NCI-H1048 (cell line): ENCODE measurements at places on chromosomes 5 and 9.
A peak's percentile ranks its signal among the peaks of the same experiment; 100 is the strongest.

GRCh38 chr9:112382501-112383364 is 2.8 kb downstream of the HSDL2 start:
- DNase-seq: no peak

DNA sequence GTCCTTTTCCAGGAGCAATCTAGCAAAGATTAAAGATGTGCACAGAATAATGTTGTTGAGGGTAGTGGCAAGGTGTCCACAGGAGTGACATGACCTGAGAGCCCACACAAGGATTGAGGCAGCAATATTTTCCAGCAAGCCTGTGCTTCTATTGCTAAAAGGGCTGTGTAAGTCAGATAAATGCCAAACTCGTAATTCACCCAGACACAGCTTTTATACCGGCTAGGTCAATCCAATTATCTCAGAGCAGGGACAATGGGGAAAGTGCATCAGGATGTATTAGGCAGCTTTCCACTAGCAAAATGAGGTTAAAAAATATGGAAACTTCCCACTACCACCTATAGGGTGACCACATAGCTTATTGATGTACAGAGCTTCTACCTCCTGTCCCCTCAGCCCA is 34.8 kb upstream of the RAB3C start:
- DNase-seq: no peak

GRCh38 chr9:96460470-96460869 is 10.5 kb downstream of the HABP4 start:
- DNase-seq: no peak

- no peak for DNase-seq
These were observed 123.0 kb upstream of the KCNN2 start for GRCh38 chr5:114238771-114239313.

DNA sequence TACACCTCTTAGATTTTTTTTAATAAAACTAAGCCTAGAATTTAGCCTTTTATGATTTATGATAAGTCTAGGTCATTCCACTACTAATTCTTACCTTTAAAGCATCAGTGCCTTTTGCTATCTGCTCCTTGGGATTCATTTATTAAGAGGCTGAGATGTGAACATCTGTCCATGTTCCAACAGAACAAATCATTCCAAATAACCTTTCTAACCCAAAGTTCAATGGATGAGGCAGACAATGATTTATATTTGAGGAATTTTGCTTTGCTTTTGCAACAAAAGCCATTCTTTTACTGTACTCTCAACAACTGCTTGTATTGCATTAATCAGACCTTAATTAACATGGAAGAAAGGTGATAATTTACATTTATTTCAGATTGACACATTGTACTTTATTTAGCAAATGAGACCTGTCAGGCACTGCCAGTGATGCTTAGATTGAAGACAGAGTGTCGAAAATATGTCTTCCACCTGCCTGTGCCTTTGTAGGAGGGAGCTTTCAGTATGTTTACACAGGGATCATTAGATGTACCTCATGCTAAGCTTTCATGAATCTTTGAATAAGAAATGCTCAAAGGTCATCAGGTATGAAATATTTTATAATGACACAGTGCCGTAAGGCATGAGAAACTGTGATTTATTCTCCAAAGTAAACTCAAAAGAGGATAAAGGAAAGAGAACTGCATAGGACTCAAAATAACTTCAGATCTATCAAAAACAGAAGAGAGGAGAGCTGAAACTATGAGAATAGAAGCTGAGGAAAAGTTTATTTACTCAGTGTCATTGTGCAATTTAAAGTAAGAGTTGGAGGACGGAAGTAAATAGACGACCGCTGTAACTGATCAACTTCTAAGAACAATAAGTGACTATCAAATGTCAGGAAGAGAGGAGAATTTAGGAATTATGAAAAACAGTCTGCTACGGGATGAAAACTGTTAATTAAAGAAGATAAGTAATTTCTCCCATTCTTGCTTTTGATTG is 36.7 kb upstream of the IZUMO3 start:
- no peak for DNase-seq

- DNase-seq: no peak
These were observed 146.1 kb downstream of the TMEM167A start for GRCh38 chr5:82931110-82931509.

GRCh38 chr5:80399526-80400239 is 8.2 kb upstream of the ZFYVE16 start:
- DNase-seq: no peak

DNA sequence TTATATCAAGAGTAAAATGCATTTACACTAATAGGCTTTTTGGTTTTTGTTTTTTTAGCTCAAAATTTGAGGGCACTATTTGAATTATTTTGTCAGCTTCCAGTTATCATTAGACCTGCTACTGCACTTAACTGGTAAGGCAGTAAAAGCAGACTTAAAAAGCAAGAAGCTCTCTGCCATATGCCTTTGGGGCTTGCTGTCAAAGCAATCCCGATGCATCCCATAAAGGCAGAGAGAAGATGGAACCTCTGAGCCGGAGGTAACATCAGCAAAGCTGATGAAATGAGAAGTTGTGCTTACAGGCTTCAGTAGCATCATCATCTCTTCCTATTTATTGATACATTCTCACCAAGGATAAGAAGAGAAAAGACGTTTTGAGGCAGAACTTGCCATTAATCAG is 1414.3 kb upstream of the CDH6 start:
- DNase-seq: no peak

- no peak for DNase-seq
These were observed 632.5 kb downstream of the ISL1 start for GRCh38 chr5:52015760-52016159.

GRCh38 chr5:176779537-176779936 is 30.8 kb upstream of the UNC5A start:
- no peak for DNase-seq

DNA sequence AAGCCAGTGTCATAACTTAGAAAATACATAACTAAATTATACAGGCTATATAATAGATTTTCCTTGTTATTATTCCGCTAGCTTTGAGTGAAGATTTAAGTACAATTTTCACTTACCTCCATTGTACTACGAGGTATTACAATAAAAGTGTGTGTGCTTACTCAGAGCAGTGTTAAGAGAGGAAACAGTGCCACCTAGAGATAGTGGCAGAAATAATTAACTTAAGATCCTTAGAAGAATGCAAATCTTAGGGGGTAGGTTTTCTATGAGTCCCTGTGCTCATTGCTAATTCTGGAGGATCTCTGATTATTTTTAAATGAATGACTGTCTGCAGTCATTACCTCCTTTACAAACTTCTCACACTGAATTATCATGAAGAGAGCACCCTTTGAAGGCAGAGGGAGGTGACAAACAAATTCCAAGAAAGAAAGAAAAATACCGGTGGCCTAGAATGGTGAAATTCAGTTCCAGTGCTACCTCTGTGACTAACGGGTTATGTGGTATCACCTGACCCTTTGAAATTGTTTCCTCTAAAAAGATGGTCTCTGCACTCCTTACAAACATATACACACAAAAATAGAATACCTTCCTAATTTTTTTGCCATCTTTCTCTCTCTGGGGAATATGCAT is 379.8 kb downstream of the TRIM36 start:
- peak; percentile 13 for DNase-seq

DNA sequence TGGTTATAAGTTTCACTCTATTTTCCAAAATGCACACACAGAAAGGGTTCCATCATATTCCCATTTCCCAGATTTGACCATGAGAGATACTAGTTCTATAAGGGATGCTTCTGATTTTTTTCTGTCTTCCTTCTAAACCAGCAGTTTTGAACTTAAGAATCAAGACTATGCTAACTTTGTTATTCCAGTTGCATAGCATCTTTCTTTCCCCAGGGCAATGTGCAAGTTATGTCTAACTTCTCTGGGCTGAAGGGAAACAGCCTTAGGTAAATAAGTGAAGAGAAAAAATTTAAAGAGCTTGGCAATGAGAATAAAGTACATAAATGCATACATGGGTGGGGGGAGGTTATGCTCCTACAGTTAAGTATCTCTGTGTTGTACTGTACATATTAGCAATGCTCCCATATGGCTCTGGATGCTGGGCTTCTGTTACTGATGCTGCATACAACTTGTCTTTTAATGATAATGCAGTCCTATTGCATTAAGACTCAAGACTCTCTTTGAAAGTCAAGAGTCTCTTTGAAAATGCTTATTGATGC is 125.8 kb upstream of the SLC12A2 start:
- no peak for DNase-seq

GRCh38 chr9:121641224-121641611 is 10.2 kb upstream of the DAB2IP start:
- no peak for DNase-seq

DNA sequence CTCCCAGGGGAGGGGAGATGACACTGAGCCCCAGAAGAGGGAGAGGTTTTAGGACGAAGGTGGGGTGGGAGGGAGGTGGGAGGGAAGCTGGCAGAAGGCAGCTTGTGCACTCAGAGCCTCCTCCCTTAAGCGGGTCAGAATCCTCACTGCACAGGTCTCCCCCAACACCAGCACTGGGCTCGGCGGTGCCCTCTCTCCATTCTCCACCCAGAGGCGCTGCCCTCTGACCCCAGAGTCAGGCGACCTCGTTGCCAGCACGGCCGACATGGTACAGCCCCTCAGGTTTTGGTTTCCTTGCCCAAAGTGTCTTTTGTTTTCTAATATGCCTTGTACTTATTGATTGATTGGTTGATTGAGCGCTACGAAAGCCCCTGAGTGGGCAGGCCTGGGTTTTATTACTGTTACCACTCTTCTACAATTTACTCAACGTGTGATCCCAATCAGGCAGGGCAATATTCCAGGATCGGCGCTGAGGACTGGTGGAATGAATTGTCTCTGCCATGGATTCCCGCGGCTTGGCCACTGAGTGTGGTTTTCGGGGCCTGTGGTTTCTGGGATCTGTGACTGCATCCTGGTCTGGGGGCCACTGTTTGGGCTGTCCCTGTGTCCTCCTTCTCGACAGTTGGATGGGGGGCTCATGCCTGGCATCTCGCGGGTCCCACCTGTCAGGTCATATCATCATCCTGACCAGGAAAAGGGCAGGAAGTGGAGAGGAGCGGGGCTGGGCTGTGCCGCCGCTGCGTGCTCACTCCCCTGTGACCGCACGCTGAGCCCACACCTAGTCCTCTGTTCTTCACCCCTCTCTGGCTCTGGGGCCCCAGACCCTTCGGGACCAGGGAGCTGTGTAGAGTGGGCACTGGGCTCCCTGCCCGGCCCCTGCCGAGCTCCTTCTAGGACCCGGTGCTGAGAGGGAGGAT is 9.6 kb upstream of the FCN2 start:
- DNase-seq: no peak

- DNase-seq: no peak
These were observed 21.8 kb downstream of the PPIC start for GRCh38 chr5:123014689-123015088.

DNA sequence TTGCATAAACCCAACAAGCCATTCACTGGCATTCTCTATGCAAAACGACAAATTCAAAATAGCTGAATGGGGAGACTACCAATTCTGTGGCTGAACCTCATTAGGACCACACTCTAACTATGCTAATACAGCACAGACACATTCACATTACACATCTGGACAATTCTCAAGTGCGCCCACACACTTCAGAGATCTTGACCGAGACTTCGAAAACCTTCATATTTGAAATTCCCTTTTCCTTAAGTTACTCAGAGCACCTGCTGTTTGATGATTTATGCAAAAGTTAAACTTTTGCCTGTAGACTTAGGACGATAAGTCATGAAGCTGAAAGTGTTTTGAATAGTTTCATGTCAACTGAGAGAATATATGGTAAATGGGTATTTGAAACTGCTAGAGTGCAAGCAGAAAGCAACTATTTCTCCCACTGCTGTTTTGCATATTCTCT is 111.9 kb downstream of the FBN2 start:
- DNase-seq: no peak

DNA sequence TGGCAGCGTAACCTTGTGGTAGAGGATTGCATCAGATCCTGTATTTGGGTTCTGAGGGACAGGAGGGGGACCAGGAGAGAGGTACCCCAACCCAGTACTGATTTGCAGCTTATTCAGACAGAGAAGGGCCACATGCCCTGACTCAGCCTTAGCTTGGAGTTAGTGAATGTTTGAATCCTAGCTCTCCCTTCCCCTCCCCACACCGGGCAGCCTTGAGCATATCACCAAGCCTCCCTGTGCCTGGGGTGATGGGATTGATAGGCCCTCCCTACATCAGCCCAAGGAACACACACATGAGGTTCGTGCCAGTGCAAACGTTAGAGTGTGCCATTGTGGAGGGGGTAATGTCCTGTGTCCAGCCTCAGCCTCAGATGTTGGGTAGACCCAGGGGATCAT is 71.9 kb downstream of the AMBP start:
- DNase-seq: no peak

- DNase-seq: no peak
These were observed 7.7 kb downstream of the CA9 start for GRCh38 chr9:35681341-35682002.

DNA sequence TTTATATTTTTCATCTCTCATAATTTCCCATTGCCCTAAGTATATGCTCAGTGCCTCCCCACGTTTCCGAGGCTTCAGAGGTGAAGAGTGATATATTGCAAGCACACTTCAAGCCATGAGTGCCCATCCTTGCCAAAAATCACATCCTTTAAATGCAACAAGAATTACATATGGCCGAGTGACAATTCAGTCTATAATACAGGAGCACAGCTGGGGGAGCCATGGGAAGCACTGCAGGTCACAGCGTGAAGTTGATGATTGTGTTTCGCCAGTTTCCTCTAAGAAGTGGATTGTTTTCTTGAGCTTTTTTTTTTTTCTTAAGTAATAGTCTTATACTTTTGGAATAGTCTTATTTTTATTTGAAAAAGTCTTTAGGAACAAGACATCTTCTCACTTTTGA is 61.1 kb downstream of the MTRR start:
- no peak for DNase-seq

GRCh38 chr5:79567926-79568549 is 44.2 kb upstream of the TENT2 start:
- no peak for DNase-seq

GRCh38 chr5:33281431-33281843 is 159.3 kb upstream of the TARS1 start:
- DNase-seq: no peak

DNA sequence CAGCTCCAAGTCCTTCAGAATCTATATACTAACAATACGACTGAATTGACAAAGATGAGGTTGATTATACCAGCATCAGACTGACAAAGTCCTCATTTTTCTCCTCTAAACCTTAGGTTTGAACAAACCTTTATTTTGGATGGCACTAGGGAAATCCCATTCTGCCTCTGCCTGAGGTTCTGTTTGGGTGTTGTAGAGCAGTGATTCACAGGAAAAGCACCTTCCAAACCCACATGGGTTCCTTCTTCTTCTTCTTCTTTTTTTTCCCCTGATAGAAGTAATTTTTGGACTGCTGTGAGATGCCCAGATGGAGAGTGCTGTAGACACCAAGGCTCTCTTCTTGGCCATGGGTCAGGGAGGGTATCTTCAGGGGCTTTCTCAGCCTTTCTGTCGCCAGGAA is 164.9 kb upstream of the PAPPA start:
- DNase-seq: no peak
